ENCODE measurements at places on chromosomes 13 and 19.

GRCh38 chr19:46192992-46193650 is 36.4 kb upstream of the IGFL1 start:
- no peak for DNase-seq

DNA sequence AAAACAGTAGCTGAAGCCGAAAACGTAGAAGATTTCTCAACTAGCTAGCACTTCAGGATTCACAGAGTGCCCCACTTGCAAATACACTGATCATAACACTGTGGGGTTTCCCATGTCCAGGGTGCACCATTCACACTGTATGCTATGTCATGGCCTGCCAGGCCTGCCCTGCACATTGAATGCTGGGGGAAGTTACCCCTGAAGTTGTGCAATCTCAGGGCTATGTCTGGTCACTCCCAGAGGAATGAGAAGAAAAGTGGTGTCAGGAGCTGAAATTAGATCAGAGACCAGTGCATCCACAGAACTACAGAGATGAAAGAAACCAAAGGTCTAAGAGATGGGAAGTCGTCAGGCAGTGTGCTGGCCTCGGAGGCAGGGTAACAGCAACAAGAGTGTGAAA is 196.8 kb downstream of the RAP2A start:
- no peak for DNase-seq

DNA sequence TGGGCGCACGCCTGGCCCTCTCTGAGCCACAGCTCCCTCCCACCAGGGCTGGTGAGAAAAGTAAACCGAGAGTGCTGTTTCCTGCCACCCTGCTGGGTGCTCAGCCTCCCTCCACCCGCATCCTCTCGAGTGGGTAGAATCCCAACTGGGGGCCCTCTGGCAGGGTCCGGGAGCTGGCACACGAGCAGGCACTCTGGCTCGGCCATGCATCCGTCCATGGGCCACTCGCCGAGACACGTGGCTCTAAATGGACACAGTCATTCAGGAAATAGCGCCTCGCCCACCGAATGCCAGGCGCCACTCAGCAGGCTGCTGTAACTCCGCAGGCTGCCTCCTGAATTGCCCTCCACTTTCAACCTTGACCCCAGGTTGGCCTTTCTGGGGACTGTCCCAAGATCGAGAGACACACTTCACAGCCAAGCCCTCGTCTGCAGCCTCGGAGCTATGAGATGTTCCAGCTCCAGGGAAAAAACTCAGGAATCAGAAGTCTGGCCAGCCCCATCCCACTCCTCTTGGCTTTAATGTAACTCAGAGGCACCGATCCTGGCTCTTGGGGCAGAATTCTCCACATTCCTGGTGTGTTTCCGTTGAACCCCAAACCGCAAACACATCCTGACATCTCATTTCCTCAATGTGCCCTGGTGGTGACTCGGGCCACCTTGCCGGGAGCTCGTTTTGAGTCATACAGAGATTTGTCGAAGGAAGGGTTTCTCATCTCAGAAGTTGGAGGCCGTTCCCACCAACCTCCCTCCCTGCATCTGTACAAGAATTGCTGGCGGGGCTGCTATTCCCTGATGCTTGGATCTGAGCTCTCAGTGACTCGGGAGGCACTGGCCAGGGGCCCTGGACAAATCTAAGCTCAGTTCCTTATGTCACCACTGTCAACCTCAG is 14.1 kb downstream of the KLF2 start:
- peak; percentile 76 for DNase-seq

- no peak for DNase-seq
Measured at GRCh38 chr13:95188128-95188527, 113.1 kb downstream of the ABCC4 start.

DNA sequence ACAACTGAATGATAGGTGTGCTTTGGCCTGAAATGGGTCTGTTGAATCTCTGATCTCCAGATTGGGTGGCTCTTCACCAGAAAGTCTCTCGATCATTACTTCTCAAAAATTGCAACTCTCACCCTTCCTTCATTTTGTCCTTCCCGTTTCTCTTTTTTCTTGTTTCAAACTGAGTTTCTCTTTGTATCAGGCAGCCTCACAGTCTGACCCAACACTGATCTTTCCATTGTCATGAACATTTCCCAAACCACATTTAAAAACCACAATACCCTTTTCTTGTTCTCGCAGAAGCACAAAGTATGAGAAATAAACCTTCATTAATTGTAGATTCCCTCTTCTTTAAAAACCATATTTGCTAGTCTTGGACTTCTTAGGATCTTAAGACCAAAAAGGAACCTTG is 33.6 kb upstream of the HMGB1 start:
- DNase-seq, result no peak

- peak; percentile 88 for DNase-seq
Measured at GRCh38 chr13:26961890-26962615, 201.5 kb upstream of the GPR12 start.

- no peak for DNase-seq
Measured at GRCh38 chr13:78997902-78998629, 339.1 kb upstream of the OBI1 start.

DNA sequence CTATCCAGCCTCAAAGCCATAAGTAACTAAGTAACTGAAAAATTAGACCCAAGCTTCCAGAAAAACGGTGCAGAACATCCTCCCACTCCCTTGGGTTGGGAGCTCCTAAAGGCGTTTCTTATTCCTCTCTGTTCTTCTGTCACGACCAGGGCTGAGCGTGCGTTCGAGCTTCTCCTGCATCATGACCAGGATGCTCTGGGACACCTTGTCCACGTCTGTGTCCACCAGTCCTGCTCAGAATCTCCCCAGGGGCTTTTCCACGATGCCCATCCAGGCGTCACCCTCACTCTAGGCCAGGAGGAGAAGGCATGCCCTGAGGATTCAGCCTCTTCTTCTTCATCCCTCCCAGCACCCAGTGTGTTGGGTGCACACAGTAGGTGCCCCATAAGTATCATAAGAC is 37.8 kb upstream of the GAS6 start:
- DNase-seq, result no peak

GRCh38 chr19:577439-578392 is 5.3 kb downstream of the BSG start:
- no peak for DNase-seq

DNA sequence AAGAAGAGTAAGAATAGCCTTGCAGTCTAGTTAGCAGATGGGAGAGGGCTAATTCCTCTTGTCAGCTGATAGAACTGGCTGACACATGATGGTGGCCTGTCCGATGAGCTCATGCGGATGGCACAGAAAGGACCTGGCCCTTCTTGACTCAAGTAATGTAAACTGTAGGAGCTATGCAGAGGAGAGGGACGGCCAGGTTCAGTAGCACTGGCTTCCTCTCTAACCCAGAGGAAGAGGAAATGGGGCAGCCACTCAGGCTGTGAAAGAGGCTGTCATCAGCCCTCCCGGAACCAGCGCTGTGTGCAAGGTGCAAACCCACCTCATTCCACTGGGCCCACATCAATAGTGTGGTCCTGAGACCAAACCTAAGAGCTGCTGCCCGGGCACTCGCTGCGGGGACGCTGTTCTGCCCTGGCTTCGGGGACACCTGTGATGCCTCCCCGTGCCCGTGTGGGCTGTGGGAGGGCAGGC is 30.8 kb upstream of the USE1 start:
- no peak for DNase-seq

DNA sequence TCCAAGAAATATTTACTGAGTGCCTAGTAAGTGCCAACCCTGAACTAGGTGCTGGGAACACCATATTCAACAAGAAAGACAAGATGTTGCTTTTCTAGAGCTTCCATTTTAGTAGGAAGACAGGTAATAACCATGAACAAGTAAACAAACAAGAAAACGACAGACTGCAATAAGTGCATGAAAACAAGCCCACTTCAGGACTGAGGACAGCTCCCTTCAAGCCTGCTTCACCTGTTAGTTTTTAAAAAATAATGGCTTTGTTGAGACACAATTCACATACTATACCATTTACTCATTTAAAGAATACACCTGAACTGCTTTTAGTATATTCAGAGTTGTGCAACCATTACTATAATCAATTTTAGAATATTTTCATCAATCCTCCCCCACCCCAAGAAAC is 30.4 kb downstream of the CYP4F22 start:
- DNase-seq, result no peak

- DNase-seq, result no peak
Measured at GRCh38 chr19:28019901-28020300, 1193.0 kb downstream of the UQCRFS1 start.

- DNase-seq, result no peak
Measured at GRCh38 chr13:43094901-43095300, 71.5 kb downstream of the DNAJC15 start.

DNA sequence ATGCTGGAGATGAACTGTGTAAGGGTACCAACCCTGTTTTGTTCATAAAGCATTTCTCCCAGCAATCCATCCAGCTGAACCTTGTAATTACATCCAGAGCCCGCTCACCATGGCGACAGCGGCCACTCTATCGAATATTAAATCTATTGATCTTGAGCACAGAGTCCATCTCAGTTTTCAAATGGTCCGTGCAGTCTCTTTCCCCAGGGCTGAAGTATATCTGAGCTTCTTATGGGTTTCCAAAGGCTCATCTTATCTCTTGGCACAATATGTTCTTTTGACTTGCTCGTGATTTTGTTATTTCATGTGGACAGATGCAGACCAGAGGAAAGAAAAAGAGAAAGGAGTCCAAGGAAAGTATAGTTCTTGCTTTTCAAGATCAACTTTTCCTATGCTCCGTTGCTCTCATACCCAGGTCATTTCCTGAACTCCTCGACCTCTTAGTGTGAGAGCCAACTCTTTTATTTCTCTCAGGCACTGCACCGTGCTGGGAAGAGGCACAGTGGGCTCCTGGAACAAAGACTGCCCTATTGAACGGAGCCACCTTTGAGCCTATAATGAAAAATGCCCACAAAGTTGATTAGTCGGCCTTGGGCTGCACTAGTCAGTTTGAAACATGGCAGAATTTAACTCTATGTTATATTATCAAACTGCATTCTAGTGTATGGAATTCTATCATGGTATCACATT is 66.7 kb downstream of the RFC3 start:
- no peak for DNase-seq

All from upper lobe of right lung (tissue), 1 donor.